ENCODE measurements at places on chromosomes 6 and 20.
A peak's percentile ranks its signal among the peaks of the same experiment; 100 is the strongest.

DNA sequence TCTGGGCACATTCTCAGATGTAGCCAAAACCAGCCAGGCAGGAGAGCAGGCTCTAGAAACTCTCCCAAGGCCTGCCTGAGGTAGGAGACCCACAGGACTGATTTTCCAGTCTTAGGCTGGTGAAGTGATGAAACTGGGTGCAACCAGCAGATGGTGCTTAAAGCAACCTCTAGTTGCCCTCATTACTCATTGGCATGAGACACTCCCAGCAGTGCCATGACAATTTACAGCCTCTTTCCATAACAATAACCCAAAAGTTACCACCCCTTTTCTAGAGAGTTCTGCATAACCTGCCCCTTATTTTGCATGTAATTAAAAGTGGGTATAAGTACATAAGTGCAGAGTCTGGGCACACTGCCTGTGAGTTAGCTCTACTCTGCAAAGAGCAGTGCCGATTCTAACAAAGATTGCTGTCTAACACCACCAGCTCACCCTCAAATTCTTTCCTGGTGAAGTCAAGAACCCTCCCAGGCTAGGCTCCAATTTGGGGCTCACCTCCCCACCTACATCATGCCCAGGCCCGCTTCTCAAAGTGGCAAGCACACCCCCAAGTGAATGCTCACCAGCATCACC, 14.4 kb upstream of the GPR6 start:
- no peak for DNase-seq

DNA sequence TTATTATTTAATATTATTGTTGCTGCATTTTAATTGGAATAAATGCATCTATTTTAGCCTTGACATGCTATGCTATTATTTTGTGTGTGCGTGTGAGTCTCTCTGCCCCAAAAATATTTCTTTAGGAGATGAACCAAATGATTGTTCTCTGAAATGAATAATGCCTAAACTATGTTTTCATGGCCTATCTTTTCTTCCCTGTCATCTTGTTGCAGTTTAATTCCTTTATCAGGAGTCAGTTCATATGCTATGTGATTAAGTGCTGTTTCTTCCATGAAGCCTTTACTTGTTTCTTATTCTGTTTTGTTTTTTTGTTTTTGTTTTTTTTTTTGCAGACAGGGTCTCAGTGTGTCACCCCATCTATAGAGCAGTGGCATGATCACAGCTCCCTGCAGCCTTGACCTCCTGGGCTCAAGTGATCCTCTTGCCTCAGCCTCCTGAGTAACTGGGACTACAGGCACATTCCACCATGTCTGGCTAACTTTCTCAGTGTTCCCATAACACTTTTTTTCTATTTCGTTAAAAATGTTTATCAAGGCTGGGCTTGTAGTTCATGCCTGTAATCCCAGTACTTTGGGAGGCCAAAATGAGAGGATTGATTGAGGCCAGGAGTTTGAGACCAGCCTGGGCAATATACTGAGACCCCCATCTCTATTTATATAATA, 25.7 kb downstream of the TPX2 start:
- no peak for DNase-seq

DNA sequence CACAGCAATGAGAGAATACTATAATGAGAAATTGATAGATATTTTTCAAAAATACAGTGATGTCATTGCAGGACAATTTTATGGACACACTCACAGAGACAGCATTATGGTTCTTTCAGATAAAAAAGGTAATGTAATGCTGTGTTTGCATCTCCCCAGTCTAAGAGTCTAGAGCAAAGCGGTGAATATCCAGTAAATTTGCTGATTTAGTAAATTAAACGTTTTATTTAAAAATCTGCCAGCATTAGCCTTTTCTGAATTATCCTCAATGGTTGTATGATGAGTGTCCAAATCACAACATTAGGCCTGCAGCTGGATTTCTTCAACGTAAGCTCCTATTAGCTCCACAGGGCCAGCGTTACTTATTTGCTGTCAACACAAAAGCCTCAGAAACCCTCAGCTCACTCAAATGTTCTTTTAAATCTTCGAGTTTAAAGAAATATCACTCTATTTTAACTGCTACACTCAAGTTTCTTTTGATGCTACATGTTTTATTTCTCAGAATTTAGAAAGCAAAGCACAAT, 16.0 kb downstream of the SMPDL3A start:
- DNase-seq: no peak

- DNase-seq: no peak
Observed at GRCh38 chr6:105902401-105903031, 183.6 kb upstream of the PRDM1 start.

- DNase-seq: peak; percentile 23
Observed at GRCh38 chr6:90107771-90108282, 188.8 kb downstream of the BACH2 start.

- DNase-seq: no peak
Observed at GRCh38 chr6:85472744-85473143, 22.9 kb downstream of the NT5E start.

DNA sequence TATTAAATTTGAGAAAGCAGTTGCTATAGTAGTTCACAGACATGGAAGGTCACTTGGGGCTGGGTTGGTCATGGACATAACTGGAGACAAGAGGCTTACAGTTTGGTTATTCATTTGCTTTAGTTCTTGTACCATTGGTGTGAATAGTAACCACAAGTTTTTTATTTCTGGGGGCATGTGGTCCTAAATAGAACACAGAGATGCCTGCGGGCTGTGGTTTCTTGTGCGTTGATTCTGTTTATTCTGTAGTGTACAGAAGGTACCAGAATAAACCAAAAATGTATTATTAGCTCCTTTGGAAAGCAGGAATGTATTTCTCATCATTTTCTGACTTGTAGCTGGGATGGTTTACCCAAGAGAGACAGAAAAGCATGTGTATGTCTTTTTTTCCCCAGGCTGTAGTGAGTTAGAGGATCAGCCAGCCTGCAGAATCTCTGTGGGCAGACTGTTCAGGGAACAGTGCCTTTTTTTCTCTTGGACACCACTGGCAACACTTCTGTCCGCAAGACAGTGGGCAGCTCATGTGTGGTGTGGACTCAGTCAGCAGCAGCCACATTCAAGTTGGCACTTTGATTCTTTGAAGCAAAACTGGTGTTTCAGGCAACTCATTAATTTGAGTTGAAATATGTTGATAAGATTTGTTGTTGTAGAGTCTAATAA, 122.1 kb downstream of the LRRC1 start:
- DNase-seq: no peak

DNA sequence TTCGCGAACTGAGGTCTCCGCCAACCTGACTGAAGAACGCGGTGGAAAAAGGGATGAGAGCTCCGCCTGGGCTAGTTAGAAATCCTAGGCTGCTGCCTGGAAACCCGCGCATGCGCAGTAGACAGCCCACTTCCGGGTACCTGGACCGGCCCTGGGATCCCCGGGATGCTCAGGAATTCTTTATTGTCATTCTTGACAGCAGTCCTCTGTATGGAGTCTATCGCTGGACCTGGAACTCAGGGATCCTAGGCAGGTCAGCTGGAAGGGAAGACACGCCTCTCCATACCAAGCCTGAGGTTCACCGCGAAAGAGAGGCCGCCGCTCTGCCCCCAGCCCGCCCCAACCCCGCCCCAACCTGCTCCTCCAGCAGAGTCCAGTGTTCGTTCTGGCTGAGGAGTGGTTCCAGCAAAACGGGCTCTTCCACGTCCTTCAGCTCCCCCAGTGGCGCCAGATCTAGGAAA, 1379.2 kb upstream of the DEFB115 start:
- DNase-seq: no peak

GRCh38 chr6:35428421-35429149, 23.6 kb upstream of the FANCE start:
- no peak for DNase-seq

- no peak for DNase-seq
Observed at GRCh38 chr6:110652520-110652919, 162.7 kb downstream of the CDK19 start.

DNA sequence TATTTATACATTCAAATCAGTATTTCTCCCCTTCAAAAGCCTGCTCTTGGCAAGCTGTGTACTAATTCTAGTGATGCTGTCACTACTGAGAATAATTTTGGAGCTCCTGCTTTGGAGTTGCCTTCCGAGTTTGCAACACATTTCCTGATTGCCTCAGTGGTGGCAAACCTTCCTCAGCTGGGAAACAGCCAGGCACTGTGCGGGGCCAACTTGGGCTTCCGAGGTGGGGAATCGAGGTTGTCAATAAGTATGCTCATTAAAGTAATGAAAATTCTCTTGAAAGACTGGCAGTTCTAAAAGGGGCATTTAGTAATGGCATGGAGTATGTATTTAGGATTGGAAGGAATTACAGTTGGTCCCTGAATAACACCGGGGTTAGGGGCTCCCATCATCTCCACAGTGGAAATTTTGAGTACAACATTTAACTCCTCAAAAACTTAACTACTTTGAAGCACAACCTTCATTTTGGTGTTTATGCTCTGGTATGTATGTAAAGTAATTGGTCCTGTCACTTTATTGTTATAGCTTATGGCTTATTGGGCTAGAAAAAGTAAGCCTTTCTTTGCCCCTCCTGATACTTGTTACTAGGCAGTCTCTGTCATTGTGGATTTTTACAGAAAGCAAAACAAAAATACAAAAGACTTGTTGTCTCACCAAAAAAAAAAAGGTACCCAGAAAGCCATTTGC, 2.7 kb downstream of the PAQR8 start:
- no peak for DNase-seq

DNA sequence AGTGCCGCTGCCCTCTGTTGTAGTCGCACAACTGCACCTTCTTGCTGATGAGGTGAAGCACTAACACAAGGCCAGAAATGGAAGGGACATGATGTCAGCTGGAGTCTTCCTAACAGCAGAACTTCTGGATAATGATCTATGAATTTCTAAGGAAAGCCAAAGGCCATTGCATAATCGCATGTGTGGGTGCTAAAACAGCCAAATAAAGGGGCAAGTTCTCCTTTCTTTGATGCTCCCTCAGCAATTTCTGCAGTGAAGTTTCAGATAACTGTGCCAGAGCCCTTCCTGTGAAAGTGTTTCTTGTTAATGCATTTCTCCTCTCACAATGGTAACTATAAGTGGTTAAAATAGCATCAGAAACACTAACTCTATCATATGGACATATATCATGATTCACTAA, 8.0 kb upstream of the F13A1 start:
- no peak for DNase-seq

DNA sequence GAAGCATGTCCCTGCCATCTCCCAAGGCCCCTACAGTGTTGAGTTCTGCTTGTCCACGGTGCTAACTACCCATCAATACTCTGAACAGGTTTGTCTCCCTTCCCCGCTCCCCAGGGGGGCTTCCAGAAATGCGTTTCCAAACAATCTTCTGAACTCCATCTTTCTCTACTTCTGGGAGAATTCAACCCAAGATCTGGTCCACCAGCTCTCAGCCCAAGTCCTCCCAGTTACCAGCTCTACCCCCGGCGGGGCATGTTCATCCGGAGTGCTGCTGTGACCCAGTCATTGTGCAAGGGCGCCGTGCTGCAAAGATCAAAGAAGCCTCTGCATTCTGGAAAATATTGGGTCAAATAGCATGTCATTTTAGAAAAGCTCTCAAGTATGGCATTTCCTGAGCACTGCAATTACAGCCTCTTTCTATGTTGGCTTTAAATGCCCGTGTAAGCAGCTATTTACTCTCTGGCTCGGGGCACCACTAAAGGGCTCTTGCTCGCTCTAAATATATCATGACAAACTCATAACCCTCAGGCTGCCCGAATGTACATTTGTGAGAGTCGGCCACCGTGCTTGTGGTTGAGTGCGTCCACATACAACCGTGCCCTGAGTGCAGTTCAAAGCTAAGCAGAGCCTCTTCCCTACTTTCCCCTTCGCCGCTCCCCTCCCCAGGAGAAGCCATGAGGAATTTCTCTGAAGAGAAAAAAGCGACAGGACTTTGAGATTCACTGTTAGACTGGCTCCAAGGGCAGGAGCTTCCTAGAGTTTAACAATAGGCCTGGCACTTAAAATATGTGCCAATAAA, 71.6 kb downstream of the BANF2 start:
- no peak for DNase-seq

DNA sequence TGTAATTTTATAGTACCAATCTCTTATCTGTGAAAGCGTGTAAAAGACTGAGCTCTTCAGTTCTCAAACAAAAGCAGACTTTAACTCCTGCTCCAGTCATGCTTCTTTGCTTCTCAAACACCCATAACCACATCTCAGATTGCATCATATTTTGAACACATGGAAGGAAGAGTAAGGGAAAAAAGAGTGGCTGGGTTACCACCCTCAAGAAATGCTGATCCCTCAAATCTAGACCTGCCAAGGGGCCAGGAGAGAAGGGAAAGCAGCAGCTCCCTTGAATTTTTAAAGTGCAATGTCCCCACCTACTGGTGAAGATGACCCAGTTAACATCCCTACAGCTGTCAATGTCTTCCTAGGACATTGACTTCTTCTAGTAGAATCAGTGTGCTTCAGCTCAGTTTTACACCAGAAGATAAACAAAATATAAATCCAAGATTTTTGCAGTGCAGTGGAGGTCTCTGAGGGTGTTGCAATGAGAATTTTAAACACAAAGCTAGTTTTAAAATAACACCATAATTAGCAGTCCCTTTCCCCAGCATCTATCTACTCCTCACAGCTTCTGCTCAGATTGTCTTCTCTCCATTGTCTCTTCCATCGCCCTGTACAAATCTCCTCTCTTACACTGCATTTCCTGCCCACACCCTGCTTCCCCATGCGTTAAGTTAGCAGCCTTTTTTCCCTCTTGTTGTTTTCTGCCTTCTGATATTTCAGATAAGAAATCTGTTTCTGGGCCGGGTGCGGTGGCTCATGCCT, 22.6 kb upstream of the HLA-DQB2 start:
- DNase-seq: no peak

GRCh38 chr6:11432713-11433450, 104.7 kb upstream of the TMEM170B start:
- DNase-seq: no peak

DNA sequence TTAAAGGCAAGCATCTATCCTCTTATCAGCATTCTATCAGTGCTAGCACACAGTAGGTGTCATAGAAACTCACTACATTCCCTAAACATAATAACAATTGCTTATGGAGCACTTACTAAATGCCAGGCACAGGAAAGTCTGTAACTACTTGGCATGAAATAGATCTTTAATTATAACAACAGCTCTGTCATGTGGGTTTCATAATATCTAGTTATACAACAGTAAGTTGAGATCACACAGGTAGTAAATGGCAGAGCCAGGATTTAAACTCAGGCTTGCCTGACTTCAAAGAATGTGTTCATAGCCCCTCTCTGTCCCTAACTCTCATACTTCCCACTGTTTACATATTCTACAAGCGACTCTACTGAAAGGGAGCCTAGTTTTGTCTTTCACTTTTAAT, 66.0 kb upstream of the ENPP5 start:
- DNase-seq: no peak

- DNase-seq: no peak
Observed at GRCh38 chr6:145689529-145689928, 45.8 kb downstream of the EPM2A start.

- DNase-seq: no peak
Observed at GRCh38 chr6:26389349-26389894, 6.5 kb downstream of the BTN2A2 start.

DNA sequence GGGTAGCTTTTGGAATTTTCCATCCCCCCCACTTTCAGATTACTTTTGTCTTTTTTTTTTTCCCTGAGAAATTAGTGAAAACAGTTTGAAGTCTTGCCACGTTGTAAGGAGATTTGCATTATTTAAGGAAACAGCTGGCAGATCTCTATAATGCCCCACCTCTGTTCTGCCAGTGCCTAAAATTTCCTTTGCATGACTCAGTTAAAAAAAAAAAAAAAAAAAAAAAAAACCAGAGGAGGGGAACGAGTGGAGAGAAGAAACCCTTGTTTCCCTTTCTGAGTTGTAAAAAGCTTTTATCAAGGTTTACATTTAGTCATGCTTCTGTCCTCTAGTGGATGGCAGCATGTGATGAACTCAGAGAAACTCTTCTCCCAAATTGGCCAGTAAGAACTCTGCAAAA, 33.5 kb downstream of the CARMIL1 start:
- no peak for DNase-seq

All from stimulated activated CD4-positive, alpha-beta T cell treated with anti-CD3 and anti-CD28 coated beads, Interleukin-2, amount 100 ng/mL, for 48 hours (primary cell).